Activated CD4-positive, CD25-positive, alpha-beta regulatory T cell treated with anti-CD3 and anti-CD28 coated beads, Interleukin-2, amount 50 U/mL, for 72 hours (primary cell): ENCODE measurements at places on chromosomes 4 and X.

- DNase-seq, result no peak
These were observed 408.2 kb upstream of the INTU start for GRCh38 chr4:127224556-127224955.

DNA sequence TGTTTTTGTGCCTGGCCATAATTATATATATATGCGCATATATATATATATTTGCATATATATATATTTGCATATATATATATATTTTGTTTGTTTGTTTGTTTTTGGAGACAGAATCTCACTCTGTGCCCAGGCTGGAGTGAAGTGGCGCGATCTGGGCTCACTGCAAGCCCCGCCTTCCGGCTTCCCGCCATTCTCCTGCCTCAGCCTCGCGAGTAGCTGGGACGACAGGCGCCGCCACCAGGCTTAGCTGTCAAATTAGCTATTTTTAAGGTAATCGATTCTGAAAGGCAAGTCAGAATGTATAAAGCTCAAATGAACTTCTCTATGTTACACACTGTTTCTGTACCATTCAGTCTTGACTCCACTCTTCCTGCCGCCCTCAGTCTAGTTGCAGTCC lies 273.3 kb downstream of the TRIML1 start:
- no peak for DNase-seq

DNA sequence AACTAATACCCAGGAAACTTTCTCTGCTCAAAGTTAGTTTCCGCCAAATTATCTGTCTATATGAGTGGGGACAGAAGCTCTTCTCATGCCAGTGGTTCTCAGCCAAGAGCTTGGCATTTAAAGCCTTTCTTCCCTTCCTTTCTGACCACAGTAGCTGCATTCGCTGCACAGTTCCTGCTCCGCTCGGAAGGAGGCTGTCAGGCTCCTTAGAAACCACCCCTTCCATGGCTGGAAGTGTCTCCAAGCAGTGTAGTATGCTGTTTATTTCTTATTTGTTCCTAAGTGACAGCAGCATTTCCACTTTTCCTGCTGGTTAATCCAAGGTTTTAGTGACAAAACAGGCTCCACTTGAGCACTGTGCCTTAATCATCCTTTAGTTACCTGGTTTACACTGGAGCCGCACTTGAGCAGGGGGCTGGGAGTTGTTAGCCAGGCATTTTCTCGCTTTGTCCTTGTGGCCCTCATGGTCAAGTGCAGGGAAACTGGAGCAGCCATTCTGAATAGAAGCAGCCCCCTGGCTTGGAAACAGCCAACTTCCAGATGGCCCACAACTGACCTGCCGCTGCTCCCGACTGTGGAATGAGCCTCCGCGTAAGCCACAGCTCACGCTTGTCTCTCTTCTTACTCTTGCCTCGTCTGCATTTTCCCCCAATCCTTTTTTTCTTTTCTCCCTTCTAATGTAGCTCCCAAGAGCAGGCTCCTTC lies 739.4 kb upstream of the TENM3 start:
- no peak for DNase-seq

DNA sequence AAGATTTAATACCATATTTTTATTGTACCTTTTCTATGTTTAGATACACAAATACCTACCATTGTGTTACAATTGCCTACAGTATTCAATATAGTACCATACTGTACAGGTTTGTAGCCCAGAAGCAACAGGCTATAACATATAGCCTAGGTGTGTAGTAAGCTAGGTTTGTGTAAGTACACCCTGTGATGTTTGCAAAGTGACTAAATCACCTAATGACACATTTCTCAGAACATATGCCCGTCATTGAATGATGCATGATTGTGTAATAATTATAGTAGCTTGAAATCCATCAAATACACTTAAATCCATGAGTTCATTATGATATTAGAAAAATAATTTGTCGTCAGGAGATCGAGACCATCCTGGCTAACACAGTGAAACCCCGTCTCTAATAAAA lies 30.8 kb downstream of the GAB3 start:
- DNase-seq, result no peak

DNA sequence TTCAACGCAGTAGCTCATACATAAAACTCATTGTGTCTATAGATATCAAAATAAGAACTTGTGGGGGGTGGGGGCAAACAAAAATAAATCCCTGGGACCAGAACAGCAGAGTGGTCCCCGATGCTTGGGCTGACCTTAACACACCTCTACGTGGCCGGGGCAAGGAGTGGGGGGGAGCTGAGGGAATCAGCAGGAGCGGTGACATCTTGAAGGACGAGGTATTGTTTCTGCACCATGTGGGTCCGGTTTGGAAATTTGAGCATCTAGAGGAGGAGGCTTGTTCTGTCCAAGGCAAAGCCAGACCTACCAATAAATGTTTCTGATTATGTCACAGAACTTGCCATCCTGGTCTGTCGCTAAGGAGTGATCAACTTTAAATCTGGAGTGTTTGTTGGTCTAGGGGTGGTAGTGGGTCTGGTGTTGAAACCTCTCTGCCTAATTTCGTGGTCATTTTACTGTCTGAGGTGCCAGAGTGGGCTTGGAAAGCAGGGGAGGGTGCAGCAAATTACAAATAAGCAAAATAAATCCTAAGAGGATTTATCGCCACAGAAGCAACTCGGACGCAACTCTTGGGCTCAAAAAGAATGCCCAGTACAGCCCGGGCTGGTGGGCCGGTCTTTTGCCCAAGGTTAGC lies 774 bp upstream of the RAPGEF2 start:
- DNase-seq, result no peak

DNA sequence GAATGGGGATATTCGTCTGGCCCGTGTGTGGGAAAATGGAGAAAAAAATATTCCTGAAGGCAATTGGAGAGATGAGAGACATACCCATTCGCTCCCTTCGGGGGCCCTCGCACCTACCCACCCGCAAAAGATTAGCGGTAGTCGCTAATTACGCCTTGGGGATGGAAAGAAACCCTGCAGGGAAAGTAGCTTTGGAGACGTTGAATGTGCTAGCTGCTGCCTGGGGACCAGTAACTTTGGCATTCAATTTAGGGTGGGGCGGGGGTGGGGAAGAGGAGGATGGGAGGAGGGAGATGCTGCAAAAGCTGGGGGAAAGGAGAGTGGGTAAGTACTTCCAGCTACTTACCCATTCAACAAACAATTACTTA lies 407 bp upstream of the ZC4H2 start:
- no peak for DNase-seq

- no peak for DNase-seq
These were observed 5.7 kb upstream of the AMELX start for GRCh38 chrX:11287505-11287904.

DNA sequence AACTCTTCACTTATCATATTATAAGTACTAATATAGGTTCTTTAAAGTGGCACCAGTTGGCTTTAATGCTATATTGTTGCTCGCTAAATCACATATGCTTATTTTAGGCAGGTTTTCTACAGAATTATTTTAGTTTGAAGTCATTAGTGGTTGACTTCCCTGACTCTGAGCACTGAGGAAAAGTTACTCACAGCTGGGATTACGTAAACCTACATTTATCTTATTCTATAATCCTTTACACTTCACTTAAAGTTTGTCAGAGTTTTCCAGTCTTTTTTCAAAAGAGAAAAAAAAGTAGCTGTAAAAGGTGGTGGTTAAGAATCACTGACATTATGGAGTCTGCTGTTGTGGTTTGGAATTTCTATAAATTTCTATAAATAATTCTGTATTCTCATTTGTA lies 5.8 kb downstream of the UGT2B4 start:
- no peak for DNase-seq

DNA sequence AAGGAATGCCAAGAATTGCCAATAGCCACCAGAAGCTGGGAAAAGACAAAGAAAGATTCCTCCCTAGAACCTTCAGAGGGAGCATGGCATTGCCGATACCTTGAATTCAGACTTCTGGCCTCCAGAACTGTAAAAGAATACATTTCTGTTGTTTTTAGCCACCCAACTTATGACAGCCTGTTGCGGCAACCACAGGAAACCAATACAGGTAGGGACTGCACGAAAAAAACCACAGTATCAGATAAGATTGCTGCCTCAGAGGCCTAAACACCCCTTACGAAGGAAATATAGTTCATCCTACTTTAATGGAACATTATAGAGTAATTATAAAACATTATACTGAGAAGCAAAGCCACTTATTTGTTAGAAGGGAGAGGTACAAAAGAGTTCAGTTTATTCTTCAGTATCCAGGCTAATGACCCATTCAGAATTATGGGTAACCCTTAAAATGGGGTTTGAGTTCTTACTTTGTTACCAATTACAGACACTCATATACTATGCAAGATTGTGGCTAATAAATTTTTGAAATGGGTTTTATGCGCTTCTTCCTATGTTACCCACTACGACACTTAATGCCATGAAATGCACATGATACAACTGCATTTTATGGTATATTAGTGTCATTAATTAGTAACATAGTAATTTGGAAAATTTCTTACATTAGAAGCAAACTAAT lies 37.4 kb upstream of the SMIM10L2A start:
- no peak for DNase-seq

- peak; percentile 77 for DNase-seq
These were observed 616 bp downstream of the WDR1 start for GRCh38 chr4:10115797-10116568.
